ENCODE measurements at places on chromosomes 7 and 10.
A peak's percentile ranks its signal among the peaks of the same experiment; 100 is the strongest.

DNA sequence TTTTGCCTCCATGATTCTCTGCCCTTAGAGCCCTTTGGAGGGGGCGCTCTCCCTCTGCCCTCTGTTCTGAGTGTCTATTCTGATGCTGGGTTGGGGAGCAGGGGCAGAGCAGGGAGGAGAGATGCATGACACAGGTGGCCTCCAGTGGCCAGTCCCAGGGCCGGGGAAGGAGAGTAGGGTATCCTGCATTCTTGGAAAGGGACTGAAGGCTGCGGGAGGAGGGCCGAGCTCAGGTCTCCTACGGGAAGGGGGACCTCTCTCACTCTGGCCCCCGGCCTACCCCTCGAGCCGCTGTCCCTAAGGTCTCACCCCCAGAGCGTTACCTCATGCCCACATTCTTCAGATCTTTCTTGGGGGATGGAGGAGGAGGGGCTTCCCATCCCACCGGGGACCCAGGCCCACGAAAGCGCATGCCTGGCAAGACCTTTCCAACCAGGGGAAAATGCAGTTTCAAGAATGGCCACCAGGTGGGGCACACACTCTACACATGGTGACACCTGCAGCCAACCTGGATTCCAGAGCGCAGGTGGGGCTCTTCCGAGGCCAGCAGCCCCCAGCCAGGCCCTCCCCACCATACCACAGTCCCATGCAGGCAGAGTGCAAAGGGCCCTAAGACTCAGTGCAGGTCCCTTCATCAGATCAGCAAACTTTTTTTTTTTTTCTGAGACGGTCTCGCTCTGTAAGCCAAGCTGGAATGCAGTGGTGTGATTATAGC lies 86.4 kb downstream of the MYL10 start:
- DNase-seq, result peak; percentile 29

DNA sequence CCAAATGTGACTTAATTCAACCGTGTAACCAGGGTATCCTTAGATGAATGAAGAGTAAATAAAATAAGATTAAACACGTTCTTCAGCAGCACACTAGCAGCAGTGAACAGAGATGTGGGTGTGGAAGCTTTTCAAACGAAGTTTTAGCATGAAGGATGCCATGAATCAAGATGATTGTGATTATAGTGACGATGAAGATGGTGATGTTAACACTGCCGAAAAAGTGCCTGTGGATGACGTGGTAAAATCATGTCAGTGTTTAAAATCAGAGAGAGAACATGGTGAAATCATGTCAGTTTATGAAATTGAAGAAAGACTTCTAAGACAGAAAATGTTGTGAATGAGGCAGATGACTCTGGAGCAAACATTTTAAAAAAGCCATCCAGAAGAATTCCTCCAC lies 19.2 kb downstream of the LCOR start:
- no peak for DNase-seq

GRCh38 chr7:47506382-47507339 lies 75.2 kb downstream of the TNS3 start:
- DNase-seq, result peak; percentile 59

GRCh38 chr7:131899271-131900030 lies 343.0 kb upstream of the PODXL start:
- DNase-seq, result no peak

GRCh38 chr10:50883629-50884028 lies 1.8 kb downstream of the A1CF start:
- no peak for DNase-seq

GRCh38 chr7:7742223-7742622 lies 23.8 kb upstream of the RPA3 start:
- no peak for DNase-seq

Data from IMR-90 (cell line).